ENCODE measurements at places on chromosomes 5 and 9.
A peak's percentile ranks its signal among the peaks of the same experiment; 100 is the strongest.

DNA sequence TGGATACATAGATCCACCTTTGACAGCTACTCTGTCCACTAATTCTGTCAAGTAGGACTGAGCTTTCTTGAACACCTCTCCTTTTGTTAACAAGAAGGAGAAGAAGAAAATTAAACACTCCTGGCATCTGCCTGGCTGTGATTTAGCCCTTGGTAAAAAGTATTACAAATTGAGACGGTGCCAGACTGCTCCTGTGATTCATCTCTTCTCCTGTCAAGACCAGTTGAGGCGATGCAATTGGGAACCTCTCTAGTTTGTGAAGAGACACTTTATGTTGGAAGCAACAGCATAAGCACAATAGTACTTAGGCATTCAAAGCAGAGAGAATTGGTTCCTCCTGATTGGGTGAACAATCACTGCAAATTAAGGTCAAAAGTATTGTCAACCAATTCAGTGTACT, 72.7 kb downstream of the GHR start:
- H3K36me3 ChIP-seq, result no peaks in the 10 kb centered on the region
- H3K27ac ChIP-seq, result no peak overlapping the region
- H3K4me1 ChIP-seq, result peaks cover 6% of the 10 kb centered on the region
- no peaks in the 10 kb centered on the region for H3K27me3 ChIP-seq
- no peak overlapping the region for H3K4me3 ChIP-seq

GRCh38 chr9:78682216-78682615, 385.3 kb downstream of the PSAT1 start:
- H3K27ac ChIP-seq, result no peak overlapping the region
- no peaks in the 10 kb centered on the region for H3K27me3 ChIP-seq
- H3K36me3 ChIP-seq, result no peaks in the 10 kb centered on the region
- no peak for DNase-seq

DNA sequence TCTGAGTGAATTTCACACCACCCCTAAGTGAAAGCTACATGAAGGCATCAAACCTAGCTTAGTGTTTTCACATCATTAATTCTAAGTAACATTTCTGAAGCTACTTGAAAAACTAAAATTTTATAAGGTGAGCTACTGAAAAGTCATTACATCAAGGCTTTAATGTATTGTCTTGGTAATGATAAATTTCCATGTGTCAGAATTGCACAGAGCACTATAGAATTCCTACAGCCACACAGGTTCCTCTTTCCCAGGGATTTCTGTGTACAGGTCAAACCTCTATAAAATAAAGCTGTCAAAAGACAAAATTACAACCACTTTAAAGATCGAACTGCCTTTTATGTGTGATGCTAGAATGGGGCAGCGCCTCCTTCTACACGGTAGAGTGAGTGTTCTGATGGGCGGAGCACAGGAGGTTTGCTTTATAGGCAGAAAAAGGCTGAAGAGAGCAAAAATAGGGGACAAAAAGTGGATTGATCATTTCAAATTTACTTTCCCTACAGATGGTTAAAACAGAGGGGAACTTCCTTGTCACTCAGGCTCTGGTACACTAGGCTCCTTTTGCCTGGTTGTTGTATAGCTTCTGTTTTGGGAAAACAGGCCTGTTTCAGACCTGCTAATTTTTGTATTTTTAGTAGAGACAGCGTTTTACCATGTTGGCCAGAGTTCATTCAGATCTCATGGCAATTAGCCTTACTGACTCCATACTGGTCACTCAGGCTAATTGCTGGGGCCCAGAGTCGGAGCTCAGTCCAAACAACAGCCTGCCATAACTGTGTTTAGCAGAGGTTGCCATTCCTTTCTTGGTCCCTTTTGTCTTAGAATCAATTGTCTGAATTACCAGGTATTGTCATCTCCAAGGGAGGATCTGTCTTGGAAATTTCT, 102.5 kb upstream of the BASP1 start:
- H3K27me3 ChIP-seq, result no peaks in the 10 kb centered on the region
- no peak overlapping the region for H3K27ac ChIP-seq
- DNase-seq, result no peak
- H3K36me3 ChIP-seq, result no peaks in the 10 kb centered on the region
- H3K4me3 ChIP-seq, result no peak overlapping the region

DNA sequence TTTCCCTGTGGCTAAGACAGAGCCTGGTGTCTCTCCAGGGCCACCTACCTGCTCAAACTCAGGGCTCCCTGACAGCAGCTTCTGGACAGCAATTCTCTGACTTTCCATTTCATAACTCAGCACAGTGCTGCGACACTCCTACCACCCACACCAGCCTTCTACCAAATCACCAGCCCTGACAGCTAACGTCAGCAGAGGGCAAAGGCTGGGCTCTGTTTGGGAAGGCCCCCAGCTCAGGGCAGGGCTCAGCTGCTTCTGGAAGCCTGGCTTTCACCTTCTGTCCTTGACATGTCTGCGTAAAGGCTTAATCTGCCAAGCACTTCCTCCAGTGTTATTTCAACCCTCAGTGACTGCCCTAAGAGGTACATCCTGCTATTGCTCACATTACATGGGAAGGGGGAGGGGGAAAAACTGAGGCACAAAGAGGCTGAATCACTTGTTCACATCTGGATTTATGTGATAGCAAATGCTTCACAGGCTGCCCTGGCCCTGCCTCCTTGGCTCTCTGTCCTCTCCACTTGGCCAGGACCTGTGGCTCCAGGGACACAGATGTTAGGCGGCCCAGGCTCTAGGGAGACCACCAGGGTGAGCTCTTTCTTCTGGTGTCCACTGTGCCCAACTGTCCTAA, 102.5 kb upstream of the PANK3 start:
- H3K4me1 ChIP-seq, result no peaks in the 10 kb centered on the region
- H3K4me3 ChIP-seq, result no peak overlapping the region
- H3K36me3 ChIP-seq, result no peaks in the 10 kb centered on the region

DNA sequence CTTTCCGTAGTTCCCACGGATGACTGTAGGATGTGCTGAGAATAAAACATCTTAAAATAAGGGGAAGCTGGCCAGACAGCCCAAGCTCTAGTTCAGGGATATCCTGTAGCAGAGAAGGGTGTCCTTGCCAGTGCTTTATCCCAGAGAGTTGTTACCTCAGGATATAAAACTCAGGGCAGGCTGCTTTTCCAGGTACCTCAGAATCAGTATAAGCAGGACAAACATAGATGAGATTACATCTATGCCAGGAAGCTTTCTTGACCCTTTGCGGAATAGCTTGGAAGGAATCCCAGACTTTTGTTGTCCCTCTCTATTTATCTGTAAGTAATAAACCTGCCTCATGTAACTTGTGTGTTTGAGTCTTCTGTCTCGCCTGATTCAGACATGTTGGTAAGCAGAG, 565.7 kb downstream of the PRDM9 start:
- H3K27me3 ChIP-seq, result no peaks in the 10 kb centered on the region
- DNase-seq, result no peak
- H3K36me3 ChIP-seq, result no peaks in the 10 kb centered on the region
- H3K4me1 ChIP-seq, result no peaks in the 10 kb centered on the region
- no peak overlapping the region for H3K27ac ChIP-seq

GRCh38 chr9:126519660-126520420, 93.9 kb upstream of the LMX1B start:
- H3K4me3 ChIP-seq, result no peak overlapping the region
- H3K4me1 ChIP-seq, result peaks cover 66% of the 10 kb centered on the region
- H3K27ac ChIP-seq, result no peak overlapping the region

DNA sequence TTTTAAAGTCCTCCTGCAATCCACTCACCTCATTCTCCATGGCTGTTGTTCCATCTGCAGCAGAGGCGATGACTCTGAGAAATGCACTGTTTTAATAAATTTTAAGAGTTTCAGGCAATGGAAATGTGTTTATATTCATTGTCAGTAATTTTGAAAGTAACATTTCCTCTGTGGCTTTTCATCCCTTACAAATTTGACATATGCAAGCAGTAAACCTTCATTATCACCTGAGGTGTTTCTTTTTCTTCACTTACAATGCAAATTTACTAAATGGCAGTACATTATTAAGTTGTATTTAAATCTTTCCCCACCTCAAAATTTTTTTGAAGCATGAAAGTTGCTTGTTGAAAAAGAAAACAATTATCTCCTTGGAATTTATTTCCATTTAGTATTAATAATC, 136.9 kb downstream of the DIRAS2 start:
- H3K27ac ChIP-seq, result no peak overlapping the region
- no peak overlapping the region for H3K4me3 ChIP-seq
- DNase-seq, result no peak
- no peaks in the 10 kb centered on the region for H3K27me3 ChIP-seq
- no peaks in the 10 kb centered on the region for H3K36me3 ChIP-seq

GRCh38 chr5:114789773-114790402, 379.8 kb downstream of the TRIM36 start:
- H3K4me1 ChIP-seq, result no peaks in the 10 kb centered on the region
- H3K27me3 ChIP-seq, result peaks cover 11% of the 10 kb centered on the region
- no peak overlapping the region for H3K4me3 ChIP-seq

GRCh38 chr5:10219068-10219467, 30.6 kb downstream of the ATPSCKMT start:
- H3K27me3 ChIP-seq, result no peaks in the 10 kb centered on the region
- no peaks in the 10 kb centered on the region for H3K4me1 ChIP-seq
- peaks cover 9% of the 10 kb centered on the region for H3K36me3 ChIP-seq
- no peak overlapping the region for H3K4me3 ChIP-seq
- H3K27ac ChIP-seq, result no peak overlapping the region

GRCh38 chr5:173913686-173914321, 25.7 kb downstream of the CPEB4 start:
- peaks cover 5% of the 10 kb centered on the region for H3K4me1 ChIP-seq
- no peaks in the 10 kb centered on the region for H3K27me3 ChIP-seq
- no peak overlapping the region for H3K27ac ChIP-seq
- no peak overlapping the region for H3K4me3 ChIP-seq
- DNase-seq, result no peak

DNA sequence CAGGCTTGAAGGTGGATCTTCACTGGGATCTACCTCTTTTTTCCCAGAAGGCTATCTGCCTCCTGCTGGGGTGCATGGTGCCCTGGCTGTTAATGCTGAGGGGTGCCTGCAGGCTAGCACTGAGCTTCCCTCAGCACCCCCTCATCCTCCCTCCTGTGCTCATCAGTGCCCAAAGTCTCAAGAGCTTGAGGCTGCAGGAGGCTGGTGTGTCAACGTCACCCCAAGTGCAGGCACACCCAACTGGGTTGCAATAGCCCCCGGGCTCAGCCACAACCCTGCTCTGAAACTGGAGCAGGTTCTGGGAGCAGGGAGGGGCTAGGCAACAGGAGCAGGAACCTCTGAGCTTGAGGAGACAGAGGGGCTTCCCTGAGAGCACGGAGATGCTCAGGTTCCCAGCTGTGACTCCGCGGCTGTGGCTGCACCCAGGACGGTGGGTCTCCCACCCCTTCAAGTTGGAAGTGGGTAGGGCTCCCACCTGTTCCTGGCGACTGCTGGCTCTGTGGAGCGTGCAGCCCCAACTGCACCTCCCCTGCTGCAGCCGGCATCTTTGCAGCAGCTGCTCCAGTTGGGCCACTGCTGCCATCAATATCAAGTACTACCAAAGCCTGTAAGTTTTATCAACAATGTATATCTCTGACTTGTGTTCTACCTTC, 1266.6 kb upstream of the C9orf72 start:
- H3K27me3 ChIP-seq, result no peaks in the 10 kb centered on the region
- H3K36me3 ChIP-seq, result peaks cover 9% of the 10 kb centered on the region
- H3K27ac ChIP-seq, result peak overlapping the region; percentile 13

DNA sequence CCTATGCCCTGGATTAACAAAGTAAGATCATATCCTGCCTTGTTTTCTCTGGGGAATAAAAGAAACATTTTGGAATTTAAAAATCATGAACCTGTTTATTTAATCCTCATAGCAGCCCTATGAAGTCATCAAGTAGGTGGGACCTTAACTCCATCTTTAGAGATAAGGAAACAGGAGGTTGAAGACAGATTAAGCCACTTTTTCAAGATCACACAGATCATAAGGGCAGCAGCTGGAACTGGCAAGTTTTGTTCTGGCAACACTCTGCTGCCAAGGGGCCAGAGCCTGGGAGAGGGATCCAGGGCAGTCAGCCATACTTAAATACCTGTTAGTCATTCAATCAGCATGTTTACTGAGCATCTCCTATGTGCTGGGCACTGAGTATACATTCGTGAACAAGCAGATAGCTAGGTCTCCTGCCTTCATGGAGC, 63.7 kb downstream of the SLC1A1 start:
- H3K36me3 ChIP-seq, result no peaks in the 10 kb centered on the region
- no peaks in the 10 kb centered on the region for H3K4me1 ChIP-seq
- peaks cover 3% of the 10 kb centered on the region for H3K27me3 ChIP-seq
- H3K27ac ChIP-seq, result no peak overlapping the region
- H3K4me3 ChIP-seq, result no peak overlapping the region
- DNase-seq, result no peak

GRCh38 chr9:132001567-132001966, 78.1 kb downstream of the MED27 start:
- no peak overlapping the region for H3K27ac ChIP-seq
- DNase-seq, result no peak
- no peaks in the 10 kb centered on the region for H3K27me3 ChIP-seq

DNA sequence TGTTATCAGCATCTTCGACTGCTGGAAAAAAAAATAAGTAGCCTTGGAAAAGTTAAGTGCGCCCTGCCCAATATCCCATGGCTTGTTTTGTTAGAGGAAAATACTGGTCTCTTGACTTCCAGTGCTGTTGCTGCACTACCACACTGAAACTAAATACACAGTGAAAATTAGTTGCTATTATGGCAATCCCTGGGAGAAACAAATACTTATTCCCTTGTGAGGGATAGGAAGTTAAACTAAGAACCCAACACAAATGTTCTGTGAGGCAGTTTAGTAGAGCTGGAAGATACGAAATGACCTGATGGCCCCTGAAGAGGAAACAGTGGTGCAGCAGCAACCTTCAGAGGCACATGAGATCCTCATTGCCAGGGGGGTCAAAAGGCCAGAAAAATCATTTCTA, 164.0 kb downstream of the ARL15 start:
- DNase-seq, result no peak
- peaks cover 4% of the 10 kb centered on the region for H3K36me3 ChIP-seq
- no peaks in the 10 kb centered on the region for H3K27me3 ChIP-seq
- peaks cover 18% of the 10 kb centered on the region for H3K4me1 ChIP-seq
- H3K27ac ChIP-seq, result no peak overlapping the region

DNA sequence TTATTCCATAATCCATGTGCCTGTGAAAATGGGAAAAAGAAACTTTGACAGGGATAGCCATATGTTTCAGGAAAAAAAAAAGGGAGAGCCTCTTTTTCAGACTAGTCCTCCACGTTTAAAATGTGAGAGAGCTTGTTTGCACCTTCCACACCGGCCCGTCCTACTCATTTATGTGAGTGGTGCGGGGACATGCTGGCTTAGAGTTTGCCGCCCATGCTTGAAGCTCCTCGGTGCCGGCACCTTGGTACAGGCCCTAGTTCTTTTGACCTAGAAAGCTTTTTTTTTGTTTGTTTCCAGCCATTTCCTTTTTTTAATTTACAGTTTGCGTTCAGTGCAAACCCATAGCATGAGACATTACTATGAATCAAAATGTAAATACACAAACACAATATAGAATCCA, 27.8 kb downstream of the PSAT1 start:
- H3K36me3 ChIP-seq, result peaks cover 59% of the 10 kb centered on the region
- no peak for DNase-seq
- H3K4me3 ChIP-seq, result no peak overlapping the region
- H3K4me1 ChIP-seq, result peaks cover 25% of the 10 kb centered on the region
- H3K27me3 ChIP-seq, result no peaks in the 10 kb centered on the region
- no peak overlapping the region for H3K27ac ChIP-seq

- peaks cover 12% of the 10 kb centered on the region for H3K4me1 ChIP-seq
- no peak overlapping the region for H3K27ac ChIP-seq
- H3K4me3 ChIP-seq, result peak overlapping the region; percentile 76
- H3K36me3 ChIP-seq, result no peaks in the 10 kb centered on the region
- peak; percentile 14 for DNase-seq
- peaks cover 84% of the 10 kb centered on the region for H3K27me3 ChIP-seq
These were observed 571 bp downstream of the PPIC start for GRCh38 chr5:123035918-123036390.

- peaks cover 8% of the 10 kb centered on the region for H3K36me3 ChIP-seq
- DNase-seq, result no peak
- no peaks in the 10 kb centered on the region for H3K4me1 ChIP-seq
- no peak overlapping the region for H3K27ac ChIP-seq
These were observed 6.9 kb upstream of the TTC33 start for GRCh38 chr5:40762705-40763104.
